ENCODE measurements at places on chromosomes 1 and 21.

DNA sequence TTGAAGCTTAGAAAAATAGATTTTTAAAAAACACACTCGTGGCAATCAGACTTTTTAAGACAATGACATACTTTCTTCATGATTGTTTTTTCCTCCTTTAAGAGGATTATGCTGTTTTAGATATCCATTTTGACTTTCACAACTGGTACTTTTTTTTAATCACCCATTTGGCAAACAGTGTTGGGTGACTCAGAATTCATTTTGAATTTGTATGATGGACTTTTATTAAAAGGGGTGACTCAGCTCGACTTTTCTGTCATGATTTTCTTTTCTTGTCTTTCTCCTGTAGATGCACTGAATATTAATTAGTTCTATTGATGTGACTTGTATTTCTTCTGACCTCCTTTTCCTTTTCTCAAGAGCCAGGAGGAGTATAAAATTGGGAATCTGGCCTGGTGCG, 44.7 kb downstream of the FMN2 start:
- DNase-seq: no peak

GRCh38 chr1:225662155-225662554, 9.2 kb upstream of the ENAH start:
- DNase-seq: no peak

DNA sequence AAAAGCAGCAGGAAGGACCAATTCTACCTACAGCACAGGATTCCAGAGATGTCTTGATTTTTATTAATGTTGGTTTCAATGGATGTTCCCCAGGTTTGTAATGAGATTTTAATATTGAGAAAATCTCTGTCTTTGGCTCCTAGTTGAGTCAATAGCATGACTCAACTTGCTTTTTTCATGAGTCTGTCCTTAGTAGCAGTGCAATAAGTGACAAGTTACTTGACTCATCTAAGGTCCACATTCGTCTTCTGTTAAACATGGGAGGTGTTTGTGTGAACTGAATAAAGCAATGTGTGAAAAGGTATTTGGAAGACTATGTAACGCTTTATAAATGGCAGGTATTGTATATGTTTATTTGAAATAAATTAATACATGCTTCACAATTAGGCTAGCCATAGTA, 645.0 kb upstream of the PTBP2 start:
- DNase-seq: no peak

GRCh38 chr21:16424331-16424751, 694.6 kb downstream of the USP25 start:
- DNase-seq: no peak

DNA sequence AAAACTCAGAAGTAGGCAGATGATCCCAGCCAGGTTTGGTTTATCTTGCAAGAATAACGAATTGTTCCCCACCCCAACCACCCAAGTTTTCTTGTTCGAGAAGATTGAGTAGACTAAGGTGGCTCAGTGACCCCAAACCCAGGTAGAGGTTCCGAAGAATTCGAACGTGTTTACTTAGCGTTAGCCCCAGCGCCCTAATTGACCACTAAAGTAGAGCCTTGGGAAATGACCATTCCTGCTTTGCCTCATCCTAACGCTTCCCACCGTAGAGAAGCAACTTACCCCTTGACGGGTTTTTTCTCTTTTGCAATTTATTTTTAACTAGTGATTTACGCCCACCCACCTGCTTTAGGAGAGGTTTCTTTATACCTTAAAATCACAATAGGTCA, 870 bp downstream of the FBXO28 start:
- DNase-seq: no peak

GRCh38 chr1:54603241-54603640, 20.1 kb downstream of the FAM151A start:
- no peak for DNase-seq

GRCh38 chr1:59570524-59570923, 244.2 kb upstream of the HOOK1 start:
- no peak for DNase-seq

DNA sequence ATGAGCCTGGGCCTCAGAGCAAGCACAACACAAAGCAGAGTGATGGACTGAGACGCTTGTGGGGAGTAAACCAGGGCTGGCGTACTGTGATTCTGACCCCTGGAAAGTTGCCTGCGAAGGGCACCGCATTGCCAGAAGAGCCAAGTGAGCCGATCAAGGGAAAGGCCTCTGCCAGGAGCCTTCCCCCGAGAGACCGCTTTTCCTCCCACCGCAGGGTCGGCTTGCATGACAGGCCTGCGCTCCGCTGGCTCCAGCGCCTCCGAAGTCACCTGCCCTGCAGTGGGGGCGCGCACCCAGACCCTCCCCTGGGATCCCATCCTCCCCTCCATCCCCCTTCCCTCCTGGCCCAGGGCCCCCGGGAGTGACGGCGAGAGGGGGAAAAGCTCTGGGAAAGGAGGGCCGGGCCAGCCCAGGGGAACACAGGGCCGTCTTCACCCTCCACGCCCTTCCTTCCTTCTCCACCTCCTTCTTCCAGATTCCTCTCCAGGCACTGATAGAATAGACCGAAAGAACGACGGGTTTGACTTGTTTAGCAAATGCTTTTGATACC, 165.0 kb downstream of the TRIM33 start:
- peak; percentile 21 for DNase-seq

GRCh38 chr1:3067301-3067670, 1.7 kb upstream of the PRDM16 start:
- DNase-seq: no peak

DNA sequence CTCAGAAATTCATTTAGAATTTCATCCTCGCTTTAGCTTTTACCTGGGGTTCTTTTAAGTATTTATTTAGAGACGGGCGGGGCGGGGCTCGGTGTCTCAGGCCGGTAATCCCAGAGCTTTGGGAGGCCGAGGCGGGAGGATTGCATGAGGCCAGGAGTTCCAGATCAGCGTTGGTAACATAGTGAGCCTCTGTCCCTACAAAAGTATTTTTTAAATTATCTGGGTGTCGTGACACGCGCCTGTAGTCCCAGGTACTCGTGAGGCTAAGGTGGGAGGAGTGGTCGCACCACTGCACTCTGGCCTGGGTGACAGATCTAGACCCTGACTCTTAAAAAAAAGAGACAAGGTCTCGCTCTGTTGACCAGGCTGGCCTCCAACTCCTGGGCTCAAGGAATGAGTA, 942 bp upstream of the RSBN1 start:
- DNase-seq: no peak

- no peak for DNase-seq
Observed at GRCh38 chr1:43271186-43272118, 1.7 kb downstream of the TMEM125 start.

GRCh38 chr1:234310460-234310817, 62.8 kb upstream of the COA6 start:
- DNase-seq: no peak

DNA sequence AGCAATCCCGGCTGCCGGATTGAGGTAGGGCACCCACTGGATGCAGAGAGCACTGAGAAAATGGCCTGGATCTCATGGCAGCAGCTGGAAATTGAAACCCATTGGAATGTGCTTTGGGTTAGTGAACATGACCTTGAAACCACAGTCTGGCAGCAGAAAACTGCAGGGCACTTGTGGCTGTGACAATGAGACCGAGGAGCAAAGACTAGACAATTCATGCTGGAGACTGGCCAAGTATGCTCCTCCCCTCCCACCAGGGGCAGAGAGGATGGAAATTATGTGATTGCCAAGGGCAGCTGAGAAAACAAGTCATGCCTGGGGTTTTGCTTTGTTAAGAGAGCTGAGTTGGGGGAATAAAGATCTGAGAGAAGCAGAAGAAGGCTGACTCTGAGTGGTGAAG, 60.7 kb downstream of the ZNF697 start:
- no peak for DNase-seq

DNA sequence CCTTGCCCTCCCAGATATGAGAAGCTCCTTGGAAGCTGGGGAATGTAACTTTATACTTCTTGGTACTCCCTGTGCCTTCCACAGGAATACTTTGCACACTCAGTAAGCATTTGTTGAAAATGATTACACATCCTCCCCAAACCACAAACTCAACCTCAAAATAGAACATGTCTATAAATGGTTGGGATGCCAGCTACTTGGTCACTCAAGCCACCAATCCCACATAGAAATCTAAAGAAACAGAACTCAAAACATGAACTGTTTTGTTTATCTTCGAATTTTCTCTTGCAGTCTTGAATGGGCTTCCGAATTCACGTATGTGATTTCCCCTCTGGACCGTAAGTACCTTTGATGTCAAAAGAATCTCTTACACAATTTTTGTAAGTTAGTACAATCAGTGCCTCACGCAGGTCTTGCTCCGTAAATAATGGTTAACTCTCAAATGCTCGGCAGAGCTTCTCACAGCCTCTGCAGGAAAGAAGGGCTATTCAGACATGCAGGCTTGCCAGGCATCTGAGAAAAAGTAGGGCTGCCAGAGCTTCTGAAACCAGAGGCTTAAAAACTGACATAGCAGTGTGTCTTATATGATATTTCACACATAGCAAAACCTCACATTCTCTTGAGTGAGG, 26.9 kb downstream of the SORT1 start:
- no peak for DNase-seq

- DNase-seq: no peak
Observed at GRCh38 chr21:29189353-29189752, 58.9 kb downstream of the MAP3K7CL start.

- no peak for DNase-seq
Observed at GRCh38 chr1:104125266-104125665, 375.6 kb downstream of the AMY1C start.

- DNase-seq: no peak
Observed at GRCh38 chr1:239125893-239126292, 260.5 kb upstream of the CHRM3 start.

DNA sequence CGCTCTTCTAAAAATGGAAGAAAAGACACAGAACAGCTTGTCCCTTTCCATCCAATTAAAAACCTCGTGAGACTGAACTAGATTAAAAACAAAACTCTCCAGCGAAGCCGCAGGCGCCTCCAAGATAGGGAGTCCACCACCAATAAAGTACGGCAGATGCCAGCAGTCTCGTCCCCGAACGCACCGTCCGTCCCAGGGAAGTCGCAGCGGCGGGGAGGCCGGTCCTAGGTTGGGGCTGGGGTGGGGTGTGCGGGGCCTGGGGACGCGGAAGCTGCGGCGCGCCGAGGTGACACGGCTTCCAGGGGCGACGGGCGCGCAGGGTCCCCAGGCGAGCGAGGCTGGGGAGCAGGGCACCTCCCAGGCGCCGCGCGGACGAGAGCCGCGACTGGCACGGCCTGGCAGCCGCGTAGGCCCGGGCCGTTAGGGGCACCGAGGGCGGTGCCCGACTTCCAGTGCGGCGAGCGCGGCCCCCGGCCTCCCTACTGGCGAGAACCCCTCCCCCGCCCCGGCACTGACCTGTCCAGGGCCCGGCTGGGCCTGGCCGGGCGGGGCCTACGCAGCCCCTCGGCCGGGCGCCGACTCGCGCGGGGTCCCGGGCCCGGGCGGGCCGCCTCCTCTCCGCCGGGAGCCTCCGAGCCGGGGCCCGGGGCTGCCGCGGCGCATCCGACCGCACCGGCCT, 28.3 kb upstream of the A3GALT2 start:
- DNase-seq: peak; percentile 21

- no peak for DNase-seq
Observed at GRCh38 chr21:22925032-22925431, 1926.8 kb downstream of the NCAM2 start.

GRCh38 chr1:202018468-202019234, 8.3 kb downstream of the ELF3 start:
- DNase-seq: no peak

DNA sequence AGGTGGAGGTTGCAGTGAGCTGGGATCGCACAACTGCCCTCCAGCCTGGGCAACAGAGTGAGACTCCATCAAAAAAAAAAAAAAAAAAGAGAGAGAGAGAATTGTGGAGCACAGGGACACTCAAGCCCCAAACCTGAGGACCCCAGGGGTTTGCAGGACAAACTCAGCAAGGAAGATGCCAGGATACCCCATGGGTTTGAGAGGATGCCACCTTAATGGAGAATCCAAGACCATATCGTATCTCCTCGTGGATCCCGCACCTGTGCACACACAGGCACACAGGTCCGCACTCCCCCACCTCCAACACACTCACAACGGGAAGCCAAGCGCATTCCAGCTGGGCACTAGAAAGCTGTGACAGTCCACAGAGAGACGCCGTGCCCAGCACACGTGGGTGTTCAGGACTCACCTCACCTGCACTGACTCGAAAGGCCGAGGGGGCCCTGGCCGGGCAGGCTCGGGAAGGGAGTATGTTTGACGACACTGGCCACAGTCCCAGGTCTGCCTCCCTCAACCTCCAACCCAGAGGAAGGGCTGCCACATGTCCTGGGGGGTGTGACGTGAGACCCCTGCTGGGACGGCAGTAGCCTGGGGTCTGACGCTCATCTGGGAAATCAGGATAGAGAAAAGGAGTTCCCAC, 11.1 kb downstream of the CHD5 start:
- no peak for DNase-seq

GRCh38 chr1:89581859-89582258, 51.1 kb upstream of the LRRC8C start:
- no peak for DNase-seq

GRCh38 chr1:112342558-112342957, 53.5 kb upstream of the CTTNBP2NL start:
- no peak for DNase-seq

DNA sequence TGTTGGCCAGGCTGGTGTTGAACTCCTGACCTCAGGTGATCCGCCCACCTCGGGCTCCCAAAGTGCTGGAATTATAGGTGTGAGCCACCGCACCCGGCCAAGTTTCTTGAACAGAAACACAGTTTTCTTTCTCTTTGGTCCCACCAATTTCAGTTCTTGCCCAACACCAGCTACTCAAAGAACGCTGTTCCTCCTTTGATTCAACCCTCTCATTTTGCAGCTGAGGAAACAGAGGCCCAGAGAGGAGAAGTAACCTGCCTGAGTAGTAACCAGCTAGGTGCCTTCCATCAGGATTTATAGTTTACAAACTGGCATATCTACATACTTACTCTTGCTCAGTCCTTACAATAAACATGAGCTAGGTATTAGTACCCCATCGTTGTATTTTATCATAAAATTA, 119.9 kb downstream of the SYF2 start:
- no peak for DNase-seq

DNA sequence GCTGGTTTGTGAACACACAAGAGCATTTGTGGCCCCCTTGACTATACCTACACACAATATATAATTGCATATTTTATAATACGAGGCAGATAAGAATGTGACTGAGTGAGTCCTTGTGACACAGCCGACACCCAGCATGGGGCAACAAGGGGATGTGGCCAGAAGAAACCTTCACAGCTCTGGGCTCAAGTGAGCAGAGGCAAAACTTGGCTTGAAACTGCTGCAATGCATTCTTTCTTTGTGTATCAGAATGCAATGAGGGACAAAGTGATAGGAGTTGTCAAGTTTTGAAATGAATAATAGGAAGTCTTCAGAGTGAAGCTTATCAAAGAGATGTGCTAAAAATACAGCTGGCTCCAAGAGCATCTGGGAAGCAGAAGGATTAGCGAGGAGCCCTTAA, 124.0 kb upstream of the C8B start:
- DNase-seq: no peak

- no peak for DNase-seq
Observed at GRCh38 chr1:99527545-99527944, 118.4 kb upstream of the PALMD start.

GRCh38 chr1:13700521-13701270, 708 bp downstream of the PRDM2 start:
- peak; percentile 23 for DNase-seq

Data from BE2C (cell line).